Bronchus fibroblast of lung (primary cell): ENCODE measurements at places on chromosomes 11 and 22. TPM values are rescaled to one million over a fixed set of nuclear protein-coding genes. Genes with fewer than 3 reads are reported as not detected.

FGF19 gene
- not detected in 2 replicates for total RNA-seq

KRTAP5-9 gene
- not detected in 2 replicates for total RNA-seq

TPBGL gene
- total RNA-seq = not detected in 2 replicates

CNGA4 gene
- total RNA-seq = not detected in 2 replicates

NXPE2 gene
- under 0.01 TPM in 1 of 2 replicates, not detected in the other for total RNA-seq

P2RY2 gene
- under 0.01 and 0.17 TPM in 2 replicates for total RNA-seq

OR5D14 gene
- not detected in 2 replicates for total RNA-seq

MS4A3 gene
- total RNA-seq = not detected in 2 replicates

RASD2 gene
- total RNA-seq = not detected in 2 replicates

SLC22A25 gene
- not detected in 2 replicates for total RNA-seq

DNAJB7 gene
- total RNA-seq = not detected in 2 replicates

OTOG gene
- not detected in 2 replicates for total RNA-seq

OR52M1 gene
- total RNA-seq = not detected in 2 replicates

PGM2L1 gene
- 0.74 and 1.2 TPM in 2 replicates for total RNA-seq

MRGPRE gene
- total RNA-seq = not detected in 2 replicates
